HCT116 (cell line): ENCODE measurements at places on chromosomes 7 and 10.

DNA sequence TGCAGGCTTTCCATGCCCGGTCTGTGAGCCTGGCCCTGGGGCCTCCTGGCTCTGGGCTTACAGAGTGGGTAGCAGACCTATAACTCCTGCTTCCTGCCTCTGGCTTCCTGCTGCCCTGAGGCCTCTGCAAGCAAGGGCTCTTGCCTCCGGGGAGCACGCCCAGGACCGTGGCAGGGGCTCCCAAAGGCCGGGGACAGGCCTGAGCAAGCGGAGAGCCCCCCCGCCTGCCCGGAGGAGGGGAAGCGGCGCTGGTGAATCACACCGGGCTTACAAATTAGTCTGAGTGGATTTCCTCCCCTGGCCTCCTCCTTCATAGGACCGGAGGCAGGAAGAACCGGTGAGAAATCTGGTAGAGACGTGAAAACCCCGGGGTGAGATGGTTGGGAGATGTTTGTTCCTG lies 1.5 kb upstream of the MYL10 start:
- DNase-seq, result no peak

DNA sequence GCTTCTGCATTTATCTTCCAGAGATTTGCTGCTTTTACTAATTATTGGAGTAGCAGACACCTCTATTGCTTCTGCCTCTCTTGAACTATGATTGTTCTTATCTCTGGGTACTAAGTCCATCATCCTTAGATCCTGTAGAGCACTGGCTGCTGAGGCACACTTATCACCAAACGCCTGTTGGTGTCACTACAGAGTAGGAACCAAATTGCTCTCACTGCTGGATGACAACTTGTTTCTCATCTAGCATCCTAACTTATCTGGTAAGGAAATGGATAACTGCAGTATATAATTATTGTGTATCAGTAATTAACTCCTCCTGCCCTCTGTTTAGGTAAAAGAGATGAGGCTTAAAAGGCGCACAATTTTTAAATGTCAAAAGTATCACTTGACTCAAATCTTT lies 1059.4 kb downstream of the NRG3 start:
- DNase-seq, result no peak

- DNase-seq, result no peak
These were observed 476.9 kb downstream of the KCNMA1 start for GRCh38 chr10:77160679-77161078.

DNA sequence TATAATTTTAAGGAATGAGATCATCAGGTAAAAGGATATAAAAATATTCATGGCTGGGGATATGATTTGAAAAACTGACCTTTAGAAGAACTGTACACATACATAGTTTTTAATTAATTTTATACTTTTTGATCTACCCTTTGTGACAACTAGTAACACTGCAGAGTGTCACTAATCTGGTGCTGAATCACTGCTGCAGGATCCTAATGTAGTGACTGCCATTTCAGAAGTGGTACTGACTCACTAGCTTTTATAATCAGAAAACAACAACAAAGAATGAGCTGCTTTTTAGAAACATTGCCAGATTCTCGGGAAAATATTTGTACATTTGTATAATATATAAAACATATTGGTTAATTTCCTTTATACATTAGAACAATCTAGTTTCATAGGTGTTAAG lies 110.4 kb downstream of the HIPK2 start:
- DNase-seq, result no peak

- no peak for DNase-seq
These were observed 10.6 kb downstream of the SKIDA1 start for GRCh38 chr10:21514818-21515351.

- DNase-seq, result no peak
These were observed 277.6 kb upstream of the IGFBP3 start for GRCh38 chr7:46198701-46199100.

DNA sequence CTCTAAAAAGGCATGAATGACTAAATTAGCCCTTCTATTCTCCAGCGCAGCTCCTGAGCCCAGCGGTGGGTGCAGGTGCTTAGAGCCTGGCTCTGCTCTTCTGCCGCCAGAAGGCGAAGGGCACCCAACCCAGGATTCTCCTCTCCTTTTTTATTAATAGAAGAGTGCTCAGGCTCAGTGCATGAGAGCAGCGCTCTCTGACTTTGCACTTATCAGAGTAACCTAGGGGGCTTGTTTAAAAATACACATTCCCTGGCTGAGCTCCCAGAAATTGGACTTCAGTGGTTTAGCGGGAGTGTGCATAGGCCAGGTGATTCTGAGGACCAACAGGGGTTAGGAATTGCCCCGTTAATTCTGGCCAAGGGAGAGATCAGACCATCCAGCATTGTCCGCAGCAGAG lies 1.7 kb upstream of the PFKP start:
- no peak for DNase-seq

DNA sequence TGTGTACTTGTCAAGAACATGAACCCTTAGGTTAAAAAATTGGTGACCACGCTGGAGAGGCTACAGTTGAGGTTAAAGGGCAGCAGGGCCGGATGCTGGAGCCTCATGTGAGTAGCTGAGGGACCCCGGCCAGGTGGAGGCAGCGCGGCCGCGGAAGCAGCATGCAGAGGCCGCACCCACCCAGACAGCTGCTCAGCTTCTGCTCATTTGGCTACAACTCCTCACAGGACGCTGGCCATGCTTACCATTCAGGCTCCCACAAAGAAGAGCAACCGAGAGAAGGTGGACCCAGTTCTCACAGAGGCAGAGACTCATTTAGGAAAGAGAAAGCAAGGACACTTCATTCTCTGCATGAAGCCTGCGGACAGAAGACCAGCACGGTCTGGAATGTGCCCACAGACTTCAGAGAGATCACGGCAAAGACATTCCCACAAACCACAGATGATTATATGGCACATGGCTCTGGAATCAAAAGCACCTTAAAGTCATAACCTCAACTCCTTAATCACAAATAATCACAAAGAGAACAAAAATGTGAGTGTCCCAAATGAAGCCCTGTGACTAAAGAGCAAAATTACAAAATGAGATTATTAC lies 94.4 kb downstream of the VOPP1 start:
- no peak for DNase-seq
